Vein endothelial cell (primary cell): ENCODE measurements at places on chromosomes 6 and 20. TPM values are rescaled to one million over a fixed set of nuclear protein-coding genes. Genes with fewer than 3 reads are reported as not detected.

Gene BACH2
- 1.8 and 2.9 TPM in 2 replicates for total RNA-seq

Gene KCNK16
- not detected in 2 replicates for total RNA-seq

Gene OLIG3
- total RNA-seq: not detected in 2 replicates

Gene KCNQ2
- not detected in 2 replicates for total RNA-seq

Gene OPRL1
- 1.3 and 2.9 TPM in 2 replicates for total RNA-seq

Gene KIAA0408
- total RNA-seq: under 0.01 and 0.29 TPM in 2 replicates

Gene HLA-DQB1
- not detected in 2 replicates for total RNA-seq

Gene SDCBP2
- 4.9 and 6.2 TPM in 2 replicates for total RNA-seq

Gene LTB
- 3.9 and 4.7 TPM in 2 replicates for total RNA-seq

Gene DLK2
- total RNA-seq: 0.33 TPM in 1 of 2 replicates, not detected in the other

Gene BNIP5
- not detected in 2 replicates for total RNA-seq

Gene TSBP1
- not detected in 2 replicates for total RNA-seq

Gene SHLD1
- 2.3 and 2.5 TPM in 2 replicates for total RNA-seq

Gene WFDC10B
- total RNA-seq: not detected in 2 replicates

Gene GPR31
- total RNA-seq: not detected in 2 replicates
